ENCODE measurements at places on chromosomes 7 and 10.

- no peak for DNase-seq
Observed at GRCh38 chr10:129192344-129193128, 274.5 kb upstream of the MGMT start.

DNA sequence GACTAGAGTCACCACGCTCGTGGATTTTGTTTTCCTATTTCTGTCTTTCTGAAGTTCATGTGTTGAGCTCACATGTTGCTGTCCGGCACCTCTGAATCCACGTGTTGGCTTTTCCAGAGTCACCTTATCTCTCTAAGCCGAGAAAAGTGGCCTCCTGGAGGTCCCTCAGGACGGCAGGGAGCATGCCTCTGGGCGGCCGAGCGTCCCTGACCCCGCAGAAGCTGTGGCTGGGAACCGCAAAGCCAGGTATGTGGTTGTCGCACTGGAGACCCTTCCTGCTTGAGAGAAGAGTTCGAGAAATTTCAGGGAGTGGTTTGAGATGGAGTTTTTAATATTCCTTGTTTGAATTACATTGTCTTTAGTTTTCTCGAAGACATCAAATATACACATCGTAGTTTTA, 12.6 kb downstream of the IQCE start:
- no peak for DNase-seq

DNA sequence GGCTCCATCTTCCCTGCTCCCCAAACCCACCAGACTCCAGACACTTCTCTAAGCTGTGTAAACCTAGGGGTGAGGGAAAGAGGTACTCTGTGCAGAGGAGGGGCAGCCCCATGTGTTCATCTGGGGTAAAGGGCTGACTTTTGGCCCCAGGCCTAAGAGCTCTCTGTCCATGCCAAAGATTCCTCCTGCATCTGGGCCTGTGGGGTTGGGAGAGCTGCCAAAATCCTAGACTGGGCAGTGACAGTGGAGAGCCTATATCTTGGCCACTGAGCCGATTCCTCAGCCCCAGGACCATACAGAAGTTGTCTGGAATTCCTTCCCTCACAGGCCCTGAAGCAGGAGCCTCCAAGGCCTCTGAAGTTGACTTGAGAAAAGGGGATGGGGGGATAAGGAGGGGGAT, 25.3 kb upstream of the LEP start:
- DNase-seq: no peak

DNA sequence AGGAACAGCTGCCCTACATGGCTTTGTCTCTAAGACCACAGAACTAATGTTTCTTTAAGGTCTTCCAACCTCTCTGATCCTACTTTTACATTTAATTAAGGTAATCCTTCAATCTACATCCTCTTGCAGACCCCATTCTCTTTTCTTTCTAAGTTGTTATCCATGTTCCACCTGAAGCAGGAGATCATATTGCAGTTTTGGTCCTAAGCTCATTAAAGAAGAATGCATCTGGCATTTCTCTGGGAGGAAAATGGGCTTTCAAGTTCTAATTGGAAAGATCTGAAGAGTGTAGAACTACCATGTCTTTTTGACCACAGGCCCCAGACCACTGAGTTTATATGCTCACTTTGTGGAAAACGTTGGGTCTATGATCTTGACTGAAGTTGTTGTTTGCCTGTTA, 111.2 kb downstream of the SEM1 start:
- no peak for DNase-seq
